ENCODE measurements at places on chromosomes 7 and 10.
A peak's percentile ranks its signal among the peaks of the same experiment; 100 is the strongest.

DNA sequence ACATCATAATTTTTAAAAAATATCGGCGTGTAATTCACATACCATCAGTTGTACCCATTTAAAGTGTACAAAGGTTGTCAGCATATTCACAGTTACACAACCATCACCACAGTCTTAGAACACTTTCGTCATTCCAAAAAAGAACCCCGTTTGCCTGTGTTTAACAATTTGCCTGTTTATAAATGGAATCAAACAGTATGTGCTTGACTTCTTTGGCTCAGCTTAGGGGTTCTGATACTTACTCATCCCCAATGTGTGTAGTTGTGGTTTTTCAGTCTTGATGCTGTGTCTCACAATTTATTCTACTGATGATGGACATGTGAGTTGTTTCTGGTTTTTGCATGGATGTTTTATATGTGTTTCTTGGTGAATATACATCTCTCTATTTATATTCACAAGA, 50.0 kb downstream of the PRPF18 start:
- no peak for DNase-seq

DNA sequence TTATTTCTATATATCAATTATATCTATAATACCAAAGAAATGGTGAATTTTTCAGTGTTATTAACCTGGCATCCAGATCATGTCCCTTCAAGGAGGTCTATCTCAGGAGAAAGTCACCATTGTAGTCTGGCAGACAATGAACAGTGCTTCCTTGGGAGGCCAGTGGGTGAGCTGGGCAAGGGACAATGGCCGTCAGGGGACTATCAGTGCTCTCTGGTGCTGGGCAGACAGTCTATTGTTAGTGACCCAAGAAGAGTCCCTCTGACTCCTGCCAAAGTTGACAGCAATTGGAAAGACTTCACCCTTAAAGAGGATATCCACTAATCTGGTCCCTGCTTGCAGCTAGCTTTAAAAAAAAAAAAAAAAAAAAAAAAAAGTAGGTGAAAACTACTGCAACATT, 7.1 kb downstream of the JAZF1 start:
- DNase-seq: no peak

DNA sequence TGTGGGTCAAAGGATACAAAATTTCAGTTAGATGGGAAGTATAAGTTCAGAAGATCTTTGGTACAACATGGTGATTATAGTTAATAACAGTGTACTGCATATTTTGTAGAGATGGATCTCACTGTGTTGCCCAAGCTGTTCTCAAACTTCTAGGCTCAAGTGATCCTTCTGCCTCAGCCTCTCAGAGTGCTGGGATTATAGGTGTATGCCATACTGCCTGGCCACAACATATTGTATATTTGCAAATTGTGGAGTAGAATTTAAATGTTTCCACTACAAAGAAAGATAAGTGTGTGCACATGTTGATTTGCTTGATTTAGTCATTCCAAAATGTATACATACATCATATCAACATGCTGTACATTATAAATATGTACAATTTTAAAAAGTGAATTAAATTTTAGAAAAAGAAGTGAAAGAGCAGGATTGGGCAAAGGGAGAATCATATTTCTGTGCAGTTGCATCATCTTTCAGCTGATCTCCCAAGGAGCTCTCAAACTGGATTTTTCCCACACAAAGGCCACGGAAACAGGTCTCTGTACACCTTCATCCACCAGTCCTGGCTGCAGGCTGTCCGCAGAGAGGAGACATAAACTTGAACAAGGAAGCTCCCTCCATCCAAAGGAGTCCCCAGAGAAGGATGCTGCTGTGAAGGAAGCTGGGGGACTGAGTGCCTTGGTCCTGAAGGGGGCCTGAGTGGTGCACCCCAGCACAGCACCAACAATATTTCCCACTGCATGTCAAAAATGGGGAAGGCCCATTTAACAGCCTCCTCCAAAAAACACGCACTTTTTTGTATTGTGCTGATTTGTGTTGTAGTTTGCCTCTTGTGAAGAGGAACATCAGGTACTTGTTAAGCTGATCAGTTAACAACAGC, 217.1 kb upstream of the GHITM start:
- no peak for DNase-seq

DNA sequence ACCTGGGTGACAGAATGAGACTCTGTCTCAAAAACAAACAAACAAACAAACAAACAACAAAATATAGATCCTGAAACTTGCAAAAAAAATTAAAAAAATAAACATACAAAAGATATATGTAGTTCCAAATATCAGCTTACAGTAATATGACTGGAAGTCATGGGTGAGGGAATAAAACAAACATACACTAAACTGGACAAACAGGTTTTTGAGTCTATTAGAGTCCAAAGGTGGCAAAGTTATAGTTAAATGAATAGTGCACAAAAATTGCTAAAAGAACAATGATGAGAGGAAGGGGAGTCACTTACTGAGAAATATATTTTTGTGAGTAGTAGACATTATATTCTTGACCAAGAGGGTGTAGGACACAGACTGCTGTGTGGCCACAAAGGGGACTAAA, 16.7 kb upstream of the RSBN1L start:
- DNase-seq: no peak

GRCh38 chr7:107725138-107725740, 18.7 kb upstream of the CBLL1 start:
- DNase-seq: peak; percentile 66

GRCh38 chr7:42831718-42832522, 80.0 kb downstream of the C7orf25 start:
- DNase-seq: no peak
